ENCODE measurements at places on chromosomes 12 and 14. TPM values are rescaled to one million over a fixed set of nuclear protein-coding genes. Genes with fewer than 3 reads are reported as not detected.

MDM2 gene
- total RNA-seq = 137 TPM

HAL gene
- 0.11 TPM for total RNA-seq

ZC2HC1C gene
- 1.2 TPM for total RNA-seq

DEPDC4 gene
- total RNA-seq = 2.5 TPM

GALNT9 gene
- total RNA-seq = 2.4 TPM

SLC4A8 gene
- 4.1 TPM for total RNA-seq

SYCP3 gene
- total RNA-seq = 0.52 TPM

NAV3 gene
- total RNA-seq = 10.6 TPM

OR6C2 gene
- total RNA-seq = not detected

NUP37 gene
- 43.6 TPM for total RNA-seq
